ENCODE measurements at places on chromosomes 6 and 20. TPM values are rescaled to one million over a fixed set of nuclear protein-coding genes. Genes with fewer than 3 reads are reported as not detected.

Gene SLCO4A1
- 5.1 TPM for total RNA-seq

Gene LY6G6D
- total RNA-seq: 2.9 TPM

DNA sequence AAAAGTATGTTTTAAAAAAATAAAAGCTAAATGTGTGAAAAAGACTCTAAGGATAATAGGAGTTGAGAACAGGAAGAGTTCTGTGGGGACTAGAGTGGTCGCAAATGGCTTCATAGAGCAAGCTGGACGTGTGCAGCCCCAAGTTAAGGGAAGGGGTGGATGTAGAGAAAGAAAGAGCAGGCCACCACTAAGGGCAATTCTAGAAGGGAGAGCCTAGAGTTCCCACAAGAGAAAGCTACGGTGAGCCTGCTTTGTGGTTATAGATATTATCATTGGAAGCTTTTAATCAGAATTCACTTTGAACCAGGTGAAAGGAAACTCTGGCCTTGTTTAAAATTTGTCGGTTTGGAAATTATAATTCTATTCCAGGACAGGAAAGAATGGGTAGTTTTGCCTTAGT is 101.6 kb downstream of the HIVEP2 start:
- H3K36me3 ChIP-seq: no peaks in the 10 kb centered on the region
- H3K27me3 ChIP-seq: no peaks in the 10 kb centered on the region
- no peak overlapping the region for H3K4me3 ChIP-seq
- DNase-seq: no peak

GRCh38 chr6:35158520-35158919 is 17.4 kb upstream of the TCP11 start:
- no peaks in the 10 kb centered on the region for H3K36me3 ChIP-seq
- H3K27ac ChIP-seq: no peak overlapping the region
- no peaks in the 10 kb centered on the region for H3K4me1 ChIP-seq
- DNase-seq: no peak
- H3K4me3 ChIP-seq: no peak overlapping the region

- no peaks in the 10 kb centered on the region for H3K4me1 ChIP-seq
- no peak overlapping the region for H3K4me3 ChIP-seq
- no peak for DNase-seq
These were observed 483.2 kb downstream of the QKI start for GRCh38 chr6:163897669-163898068.

DNA sequence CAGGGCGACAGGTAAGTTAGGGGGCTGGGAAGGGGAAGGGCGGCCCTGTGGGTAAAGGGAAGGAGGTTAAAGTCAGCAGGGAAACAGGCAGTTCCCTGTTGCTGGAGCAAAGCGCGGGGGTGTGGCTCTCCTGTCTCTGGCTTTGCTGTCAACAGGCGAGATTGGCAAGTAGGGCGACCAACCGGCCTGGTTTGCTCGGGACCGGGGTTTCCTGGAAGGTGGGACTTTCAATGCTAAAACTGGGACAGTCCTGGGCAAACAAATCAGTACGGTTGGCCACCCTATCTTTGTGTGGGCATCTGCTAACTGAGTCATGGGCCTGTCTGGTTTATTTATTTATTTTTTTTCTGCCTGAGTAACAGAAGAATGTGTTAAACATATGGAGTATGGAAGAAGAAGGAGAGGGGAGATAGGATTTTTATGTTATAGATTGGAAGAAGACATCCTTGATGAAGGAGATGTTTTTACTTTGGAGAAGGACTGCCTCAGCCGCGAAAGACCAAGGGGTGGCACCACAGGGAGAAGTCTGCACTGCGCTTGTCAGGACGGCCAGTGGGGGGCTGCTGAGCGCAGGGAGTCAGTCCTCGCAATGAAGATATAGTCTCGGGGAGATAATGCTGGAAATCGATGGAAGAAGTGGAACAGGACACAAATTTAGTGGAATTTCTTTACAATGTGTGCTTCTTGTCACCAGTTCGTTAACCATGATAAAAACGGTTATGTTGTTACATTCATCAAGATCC is 43.4 kb upstream of the ESR1 start:
- no peak overlapping the region for H3K27ac ChIP-seq
- H3K4me1 ChIP-seq: no peaks in the 10 kb centered on the region
- no peak overlapping the region for H3K4me3 ChIP-seq
- DNase-seq: peak; percentile 91

DNA sequence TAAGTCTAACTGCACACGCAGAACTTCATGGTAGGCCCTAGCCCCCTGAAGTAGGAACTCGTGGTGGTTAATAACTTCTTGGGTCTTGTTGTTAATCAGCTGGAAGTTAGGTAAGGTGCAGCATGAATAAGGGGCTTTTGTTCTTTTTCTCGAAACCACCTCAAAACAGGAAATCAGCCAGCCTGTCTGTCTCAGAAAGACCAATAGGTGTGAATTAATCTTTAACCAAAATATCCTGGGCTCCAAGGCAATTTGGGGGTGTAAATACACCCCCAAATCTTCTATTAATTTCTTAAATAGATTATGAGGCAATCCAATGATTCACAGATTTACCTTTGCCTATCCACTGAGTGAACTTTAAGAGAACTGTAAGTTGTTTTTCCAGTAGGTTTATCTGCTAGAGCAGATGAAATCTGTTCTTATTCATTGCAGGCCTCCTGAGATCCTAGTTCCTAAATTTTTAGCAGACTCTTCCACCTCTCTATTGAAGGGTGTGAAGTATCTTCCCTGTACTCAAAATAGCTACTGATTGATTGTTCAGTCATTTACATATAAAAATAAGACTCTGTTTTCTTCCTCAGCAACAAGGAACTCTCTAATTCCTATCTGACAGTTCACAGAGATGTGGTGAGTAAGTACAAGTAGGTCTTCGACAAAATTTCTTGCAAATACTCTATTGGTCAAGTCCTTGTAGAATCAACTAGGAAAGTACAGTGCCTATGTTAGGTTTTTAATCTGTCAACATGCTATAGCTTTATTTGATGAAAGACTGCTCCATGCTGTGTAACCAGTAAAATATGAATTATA is 427.1 kb upstream of the NOX3 start:
- H3K27me3 ChIP-seq: no peaks in the 10 kb centered on the region
- DNase-seq: no peak
- no peaks in the 10 kb centered on the region for H3K4me1 ChIP-seq
- no peak overlapping the region for H3K4me3 ChIP-seq

GRCh38 chr20:36856691-36857635 is 19.0 kb upstream of the TLDC2 start:
- peak overlapping the region; percentile 96 for H3K27ac ChIP-seq
- H3K27me3 ChIP-seq: no peaks in the 10 kb centered on the region
- no peaks in the 10 kb centered on the region for H3K36me3 ChIP-seq
- DNase-seq: no peak
- H3K4me3 ChIP-seq: no peak overlapping the region

DNA sequence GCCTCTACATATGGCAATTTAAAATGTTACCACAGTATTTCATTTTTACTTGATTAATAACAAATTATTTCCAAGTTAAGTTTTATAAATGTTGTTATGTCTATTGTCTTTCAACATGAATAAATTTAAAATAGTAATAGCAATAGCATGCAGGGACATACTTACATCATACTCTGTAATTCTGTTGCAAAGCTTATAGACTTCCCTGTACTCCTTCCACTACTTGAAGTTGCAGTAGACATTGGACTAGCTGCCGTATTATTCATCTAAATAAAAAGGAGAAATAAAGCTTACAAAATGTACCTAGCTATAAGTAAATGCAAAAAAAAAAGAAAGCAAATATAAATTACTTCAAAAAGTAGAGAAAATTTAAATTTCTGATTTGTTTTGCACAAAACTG is 12.7 kb downstream of the SUPT3H start:
- no peaks in the 10 kb centered on the region for H3K27me3 ChIP-seq
- DNase-seq: no peak
- H3K36me3 ChIP-seq: no peaks in the 10 kb centered on the region
- no peak overlapping the region for H3K4me3 ChIP-seq
- no peak overlapping the region for H3K27ac ChIP-seq

GRCh38 chr20:36847009-36847709 is 28.8 kb upstream of the TLDC2 start:
- no peak overlapping the region for H3K4me3 ChIP-seq
- DNase-seq: peak; percentile 98
- peak overlapping the region; percentile 99 for H3K27ac ChIP-seq
- no peaks in the 10 kb centered on the region for H3K27me3 ChIP-seq

GRCh38 chr6:90397929-90398674 is 101.5 kb upstream of the BACH2 start:
- no peak for DNase-seq
- no peaks in the 10 kb centered on the region for H3K36me3 ChIP-seq
- H3K4me3 ChIP-seq: no peak overlapping the region
- no peaks in the 10 kb centered on the region for H3K4me1 ChIP-seq
- H3K27ac ChIP-seq: no peak overlapping the region
